ENCODE measurements at places on chromosomes 3 and 15.

DNA sequence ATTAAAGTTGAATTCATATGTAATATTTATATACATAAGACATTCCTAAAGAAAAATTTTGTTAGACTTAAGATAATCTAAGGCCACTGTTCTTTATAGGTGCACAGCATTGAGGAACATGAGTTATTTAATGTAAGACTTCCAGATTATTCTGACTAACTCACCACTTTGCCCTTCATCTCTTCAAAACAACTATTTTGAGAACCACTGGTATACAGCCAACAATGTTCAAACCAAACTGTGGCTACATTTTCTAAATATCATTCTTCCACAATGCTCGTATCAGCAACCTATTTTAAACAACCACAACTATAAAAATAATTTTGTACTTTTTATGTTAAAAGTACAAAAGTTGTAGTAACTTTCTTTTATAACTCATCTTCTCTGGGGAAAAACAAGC, 199.8 kb upstream of the ALCAM start:
- DNase-seq: no peak

DNA sequence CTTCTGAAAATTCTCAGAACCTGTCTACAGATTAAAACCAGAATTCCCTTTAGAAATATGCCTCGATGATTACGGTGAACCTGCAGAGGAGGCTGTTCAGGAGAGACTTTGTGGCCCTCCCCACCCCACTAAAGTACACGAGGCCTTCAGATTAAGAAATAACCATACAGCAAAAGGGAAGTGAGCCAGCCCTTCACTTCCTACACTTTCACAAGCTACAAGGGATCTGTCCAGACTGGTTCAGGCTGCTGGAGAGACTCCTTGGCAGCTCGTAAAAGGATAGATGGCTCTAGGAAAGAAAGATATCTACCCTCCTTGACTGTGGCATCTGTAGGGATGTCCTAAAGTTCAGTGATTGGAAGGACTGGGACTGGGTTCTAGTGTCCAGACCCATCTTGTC, 102.6 kb downstream of the ALDH1A2 start:
- no peak for DNase-seq

GRCh38 chr3:142844339-142844977, 44.4 kb downstream of the PCOLCE2 start:
- peak; percentile 72 for DNase-seq

- no peak for DNase-seq
Measured at GRCh38 chr15:67883234-67883773, 43.5 kb upstream of the RNU6-1 start.

- DNase-seq: no peak
Measured at GRCh38 chr3:10286133-10286524, 6.6 kb downstream of the GHRL start.

- DNase-seq: no peak
Measured at GRCh38 chr15:41987925-41988275, 15.5 kb upstream of the EHD4 start.

- no peak for DNase-seq
Measured at GRCh38 chr3:124296406-124296805, 304.5 kb upstream of the ROPN1 start.
